Activated CD4-positive, alpha-beta T cell treated with anti-CD3 and anti-CD28 coated beads, Interleukin-2, amount 10 ng/mL, durations not matched to agents 7 days and 5 days (primary cell): ENCODE measurements at places on chromosomes 1 and 21. TPM values are rescaled to one million over a fixed set of nuclear protein-coding genes. Genes with fewer than 3 reads are reported as not detected.

DNA sequence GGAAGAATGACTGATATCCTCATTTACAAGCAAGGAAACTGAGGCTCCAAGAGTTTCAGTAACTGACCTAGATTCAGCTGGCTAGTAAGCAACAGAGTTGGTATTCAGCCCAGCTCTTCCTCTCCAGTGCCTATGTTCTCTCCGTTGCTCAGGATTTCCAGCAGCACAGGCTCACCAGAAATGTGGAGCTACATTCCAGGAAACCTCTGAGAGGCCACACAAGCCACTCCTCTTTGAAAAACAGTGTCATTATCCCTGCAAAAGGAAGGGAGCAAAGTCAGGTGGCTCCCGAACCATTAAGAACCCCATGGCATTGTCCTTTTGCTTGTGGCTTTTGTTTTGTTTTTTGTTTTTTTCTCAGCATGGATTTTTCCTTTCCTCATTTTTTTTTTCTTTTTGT lies 40.6 kb upstream of the DUSP10 start:
- H3K27me3 ChIP-seq, result no peaks in the 10 kb centered on the region
- no peak for DNase-seq
- H3K36me3 ChIP-seq, result no peaks in the 10 kb centered on the region
- H3K27ac ChIP-seq, result no peak overlapping the region
- peaks cover 73% of the 10 kb centered on the region for H3K4me1 ChIP-seq

GRCh38 chr1:221164951-221165838 lies 286.0 kb downstream of the HLX start:
- no peaks in the 10 kb centered on the region for H3K36me3 ChIP-seq
- DNase-seq, result no peak
- H3K27me3 ChIP-seq, result peaks cover 6% of the 10 kb centered on the region

DNA sequence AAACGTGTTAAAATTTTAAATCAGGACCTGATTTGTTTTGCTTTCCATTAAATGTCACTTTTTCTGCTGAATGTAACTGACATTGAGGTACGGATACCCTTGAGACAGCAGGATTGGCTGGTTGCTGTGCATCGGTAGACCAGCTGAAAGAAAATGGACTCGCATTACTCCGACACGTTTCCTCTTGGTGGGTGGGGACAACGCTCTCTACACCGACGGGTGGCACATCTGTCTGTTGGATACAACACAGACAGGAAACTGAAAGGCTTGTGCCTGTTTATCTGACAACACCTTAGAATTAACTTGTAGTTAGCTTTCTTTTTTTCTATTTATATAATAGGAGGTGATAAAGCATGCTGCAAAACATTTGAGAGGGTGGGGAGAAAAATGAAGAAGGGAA lies 19.4 kb downstream of the PRPF38A start:
- peak; percentile 87 for DNase-seq
- H3K27ac ChIP-seq, result peak overlapping the region; percentile 99
- no peaks in the 10 kb centered on the region for H3K27me3 ChIP-seq
- H3K4me1 ChIP-seq, result peaks cover 55% of the 10 kb centered on the region
- H3K36me3 ChIP-seq, result peaks cover 69% of the 10 kb centered on the region
- H3K4me3 ChIP-seq, result peak overlapping the region; percentile 56

DNA sequence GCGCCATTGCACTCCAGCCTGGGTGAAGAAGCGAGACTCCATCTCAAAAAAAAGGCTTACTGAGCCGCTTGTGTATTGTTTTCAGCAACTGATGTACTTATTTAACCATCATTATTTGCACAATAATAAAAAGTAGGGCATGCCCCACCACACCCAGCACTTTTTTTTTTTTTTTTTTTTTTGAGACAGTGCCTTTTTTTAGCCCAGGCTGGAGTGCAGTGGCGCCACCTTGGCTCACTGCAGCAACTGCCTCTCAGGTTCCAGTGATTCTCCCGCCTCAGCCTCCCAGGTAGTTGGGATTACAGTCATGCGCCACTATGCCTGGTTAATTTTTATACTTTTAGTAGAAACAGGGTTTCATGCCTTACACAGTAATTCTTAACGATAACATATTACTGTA lies 12.2 kb upstream of the TRNAU1AP start:
- H3K4me1 ChIP-seq, result no peaks in the 10 kb centered on the region
- no peak for DNase-seq
- no peak overlapping the region for H3K27ac ChIP-seq
- no peaks in the 10 kb centered on the region for H3K27me3 ChIP-seq
- no peak overlapping the region for H3K4me3 ChIP-seq

DNA sequence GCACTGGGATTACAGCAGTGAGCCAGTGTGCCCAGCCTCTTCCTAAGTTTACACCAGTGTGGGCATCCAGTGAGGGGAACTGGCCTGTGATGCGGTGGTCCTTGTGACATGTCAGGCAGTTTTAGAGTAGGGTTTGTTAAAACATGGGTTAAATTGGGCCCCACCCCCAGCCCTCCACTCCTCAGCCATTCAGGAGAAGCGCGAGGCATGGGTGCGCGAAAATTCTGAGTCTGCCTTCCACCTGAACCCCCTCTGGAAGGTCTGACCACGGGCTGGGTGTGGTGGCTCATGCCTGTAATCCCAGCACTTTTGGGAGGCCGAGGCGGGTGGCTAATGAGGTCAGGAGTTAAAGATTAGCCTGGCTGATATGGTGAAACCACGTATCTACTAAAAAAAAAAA lies 51.7 kb downstream of the SKI start:
- H3K4me3 ChIP-seq, result no peak overlapping the region
- H3K27ac ChIP-seq, result no peak overlapping the region
- peaks cover 14% of the 10 kb centered on the region for H3K36me3 ChIP-seq
- no peak for DNase-seq
- peaks cover 31% of the 10 kb centered on the region for H3K4me1 ChIP-seq

DNA sequence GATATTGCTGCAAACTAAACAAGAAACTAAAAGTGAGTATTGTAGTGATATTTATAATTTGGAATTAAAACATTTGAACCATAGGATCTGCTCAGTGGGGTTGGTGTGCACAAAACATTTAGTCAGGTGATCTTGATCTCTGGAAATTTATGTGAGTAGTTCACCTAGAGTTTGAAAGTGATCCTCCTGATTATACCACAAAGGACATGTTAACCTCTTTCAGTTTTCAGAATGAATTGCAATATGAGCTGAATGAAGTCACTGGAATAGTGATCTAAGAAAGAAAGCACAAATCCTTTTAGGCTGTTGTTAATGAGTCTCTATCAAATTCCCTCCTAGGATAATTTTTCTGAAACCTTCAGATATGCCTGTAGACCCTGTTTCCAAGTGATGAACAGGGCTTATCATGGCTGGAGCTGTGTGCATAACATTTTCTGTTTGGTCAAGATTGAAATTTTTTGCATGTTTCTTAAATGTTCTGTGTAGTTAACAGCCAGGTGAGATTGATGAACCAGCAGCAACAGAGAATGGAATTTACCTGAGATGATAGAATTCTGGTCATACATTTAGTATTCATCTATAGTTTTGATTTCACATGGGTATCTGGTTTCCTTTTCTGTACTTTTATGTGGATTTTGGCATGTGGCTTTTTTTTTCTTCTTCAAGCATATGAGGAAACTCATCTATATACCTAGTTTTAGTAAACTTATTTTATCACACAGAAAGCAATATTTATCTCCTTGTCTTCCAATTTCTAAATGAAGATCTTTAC lies 25.5 kb downstream of the CDC14A start:
- peaks cover 61% of the 10 kb centered on the region for H3K4me1 ChIP-seq
- peak overlapping the region; percentile 79 for H3K27ac ChIP-seq
- peaks cover 79% of the 10 kb centered on the region for H3K36me3 ChIP-seq
- no peak for DNase-seq

DNA sequence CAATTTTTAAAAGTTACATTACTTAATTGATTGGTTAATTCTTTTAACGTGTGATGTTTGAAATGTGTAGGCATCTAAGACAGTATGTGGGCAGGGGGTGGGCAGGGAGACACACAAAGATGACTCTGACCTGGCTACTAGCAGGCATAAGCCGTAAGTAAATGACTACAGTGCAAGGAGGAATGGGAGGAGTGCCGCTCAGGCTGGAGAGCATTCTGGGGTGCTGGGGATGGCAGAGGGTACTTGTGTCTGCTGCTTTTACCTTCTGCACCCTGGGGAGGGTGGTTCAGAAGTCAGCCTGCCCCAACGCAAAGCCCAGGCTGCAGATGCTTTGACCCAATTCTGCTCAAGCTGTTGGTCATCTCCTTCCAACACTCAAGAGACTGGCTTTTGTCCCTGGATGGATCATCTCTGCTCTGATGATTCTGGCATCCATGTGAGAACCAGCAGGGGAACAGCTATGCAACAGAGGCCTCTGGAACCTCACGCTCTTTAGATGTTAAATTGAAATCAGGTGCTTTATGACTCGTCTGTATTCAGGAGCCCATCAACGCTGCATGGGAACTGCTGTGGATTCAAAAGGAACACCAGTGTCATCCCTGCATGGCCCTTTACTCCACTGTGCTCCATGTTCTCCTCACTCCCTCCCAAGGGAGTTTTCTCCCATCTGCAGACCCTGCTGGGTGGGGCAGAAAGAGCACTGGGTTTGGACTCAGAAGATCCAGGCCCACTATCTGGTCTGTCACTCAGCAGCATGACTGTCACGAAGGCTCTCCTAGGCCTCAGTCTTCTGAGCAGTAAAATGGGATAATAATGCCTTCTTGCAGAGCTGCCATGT lies 78.8 kb downstream of the FAM78B start:
- H3K4me3 ChIP-seq, result no peak overlapping the region
- H3K27ac ChIP-seq, result no peak overlapping the region
- no peaks in the 10 kb centered on the region for H3K27me3 ChIP-seq
- no peak for DNase-seq

DNA sequence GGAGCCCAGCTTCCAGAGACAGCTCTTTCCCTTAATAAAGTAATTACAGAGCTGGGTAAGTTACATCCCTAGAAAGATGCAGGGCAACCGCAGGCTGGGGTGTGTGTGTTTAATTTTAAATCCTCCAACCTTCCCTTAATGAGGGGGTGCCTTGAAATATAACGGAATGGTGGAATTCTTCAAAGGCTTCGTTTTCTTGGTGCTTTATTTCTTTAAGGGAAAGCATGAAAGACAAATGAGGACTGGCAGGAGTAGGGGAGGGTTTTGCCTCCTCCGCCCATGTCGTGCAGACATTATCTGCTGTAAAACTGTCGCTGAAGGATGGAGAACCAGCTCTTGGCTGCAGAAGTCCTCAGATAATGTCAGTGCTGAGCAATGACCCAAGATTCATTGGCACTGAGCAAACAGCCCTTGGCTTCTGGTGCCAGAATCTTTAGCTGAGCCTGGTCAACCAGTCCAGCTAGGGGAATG lies 15.5 kb downstream of the SLC6A17 start:
- H3K27me3 ChIP-seq, result no peaks in the 10 kb centered on the region
- no peak for DNase-seq
- H3K36me3 ChIP-seq, result no peaks in the 10 kb centered on the region
- no peak overlapping the region for H3K27ac ChIP-seq
- no peak overlapping the region for H3K4me3 ChIP-seq

SAMD11 gene
- total RNA-seq, result not detected

CLEC20A gene
- not detected for total RNA-seq

LPAR3 gene
- 1.5 TPM for total RNA-seq

KRTAP11-1 gene
- total RNA-seq, result not detected

CLCA4 gene
- not detected for total RNA-seq

TNFRSF9 gene
- total RNA-seq, result 0.62 TPM

KAZN gene
- total RNA-seq, result 0.21 TPM

GJB3 gene
- total RNA-seq, result not detected

HSPA6 gene
- total RNA-seq, result not detected
